ENCODE measurements at places on chromosomes 12 and 14.

GRCh38 chr14:91693346-91693745, 38.5 kb downstream of the CATSPERB start:
- no peak for DNase-seq

GRCh38 chr12:52010152-52010622, 3.4 kb downstream of the TAMALIN start:
- DNase-seq, result no peak

DNA sequence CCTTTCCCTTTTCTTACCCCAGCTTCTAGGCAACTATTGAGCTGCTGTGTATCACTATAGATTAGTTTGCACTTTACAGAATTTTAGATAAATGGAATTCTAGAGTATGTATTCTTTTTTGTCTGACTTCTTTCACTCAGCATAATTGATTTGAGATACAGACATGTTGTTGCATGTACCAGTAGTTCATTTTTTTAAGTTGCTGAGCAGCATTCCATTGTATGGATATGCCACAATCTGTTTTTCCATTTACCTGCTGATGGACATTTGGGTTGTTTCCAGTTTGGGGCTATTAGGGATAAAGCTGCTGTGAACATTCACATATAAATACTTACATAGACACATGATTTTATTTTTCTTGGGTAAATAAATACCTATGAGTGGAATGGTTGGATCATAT, 135.7 kb downstream of the IGF1 start:
- DNase-seq, result no peak

DNA sequence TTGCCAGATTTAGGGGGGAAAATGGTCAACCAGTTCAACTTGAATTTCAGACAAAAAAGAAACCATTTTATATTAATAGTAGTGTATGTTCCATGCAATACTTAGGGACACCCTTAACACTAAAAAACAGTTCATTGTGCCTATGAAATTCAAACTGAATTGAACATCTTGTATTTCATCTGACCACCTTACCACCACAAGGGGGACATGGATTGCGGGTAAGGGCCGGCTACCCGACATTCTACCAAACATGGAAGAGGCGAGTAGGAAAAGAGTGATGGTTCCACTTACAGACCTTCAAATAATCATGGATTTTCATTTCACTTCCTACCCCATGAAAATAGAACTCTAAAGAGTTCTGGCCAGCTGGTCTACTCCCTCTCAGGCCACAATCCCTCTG, 10.3 kb upstream of the STK38L start:
- no peak for DNase-seq

GRCh38 chr12:67388331-67389138, 119.4 kb downstream of the CAND1 start:
- DNase-seq, result no peak

- DNase-seq, result no peak
Observed at GRCh38 chr12:87801860-87802720, 227.1 kb downstream of the C12orf50 start.

- DNase-seq, result no peak
Observed at GRCh38 chr14:37591311-37591940, 3.6 kb downstream of the FOXA1 start.

DNA sequence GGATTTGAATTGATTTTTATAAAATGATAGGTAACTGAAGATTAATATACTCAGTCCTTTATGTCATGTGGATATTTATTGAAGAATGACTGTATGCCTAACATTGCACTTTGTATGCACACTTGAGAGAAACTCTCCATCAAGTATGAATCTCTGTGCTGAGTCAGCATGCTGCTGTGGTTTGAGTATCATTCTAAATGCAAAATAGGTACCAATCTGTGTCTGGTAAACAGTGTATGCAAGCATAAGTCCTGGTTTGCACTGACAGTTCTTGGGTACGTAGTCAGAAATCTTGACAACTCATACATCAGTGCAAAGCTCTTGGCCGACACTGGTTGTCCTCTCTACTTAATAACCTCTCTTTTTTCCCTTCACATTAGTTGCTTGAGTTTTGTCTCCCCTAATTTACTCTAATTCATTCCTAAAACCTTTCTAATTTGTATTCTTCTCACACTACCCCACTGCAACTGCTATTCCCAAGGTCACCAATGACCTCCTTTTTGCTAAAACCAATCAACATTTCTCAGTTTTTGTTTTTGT, 21.8 kb downstream of the MGAT4C start:
- no peak for DNase-seq

GRCh38 chr12:124080649-124081048, 107.6 kb downstream of the ZNF664 start:
- no peak for DNase-seq

GRCh38 chr12:112792301-112792700, 753 bp downstream of the RPH3A start:
- DNase-seq, result no peak

DNA sequence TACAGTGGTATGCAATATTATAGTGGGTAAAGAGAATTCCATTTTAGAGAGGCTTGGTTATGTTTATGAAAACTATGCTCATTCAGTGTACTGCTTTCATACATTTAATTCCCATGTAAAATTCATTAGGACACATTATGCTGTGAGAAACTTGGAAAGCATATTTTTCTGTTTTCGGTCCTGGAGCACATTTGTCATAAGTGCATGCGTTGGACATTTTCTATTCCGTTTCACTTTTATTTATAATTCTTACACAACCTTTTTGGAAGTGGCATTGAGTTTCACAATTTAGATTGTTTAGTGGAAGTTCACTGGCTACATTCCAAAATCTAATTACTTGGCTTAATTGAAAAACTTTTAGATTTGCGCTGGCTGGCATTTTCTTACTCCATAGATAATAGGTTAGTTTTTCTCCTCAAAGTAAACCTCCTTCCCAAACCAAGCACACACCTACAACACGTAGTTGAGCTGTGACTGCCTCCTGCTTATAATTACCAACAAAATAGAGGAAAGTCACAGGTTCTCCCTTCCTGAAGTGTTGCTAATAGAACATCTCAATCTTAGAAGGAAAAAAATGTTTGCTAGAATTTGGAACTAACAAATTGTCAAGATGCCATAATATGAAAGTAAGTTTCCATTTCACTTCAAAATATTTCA, 938.5 kb downstream of the TRHDE start:
- DNase-seq, result no peak

DNA sequence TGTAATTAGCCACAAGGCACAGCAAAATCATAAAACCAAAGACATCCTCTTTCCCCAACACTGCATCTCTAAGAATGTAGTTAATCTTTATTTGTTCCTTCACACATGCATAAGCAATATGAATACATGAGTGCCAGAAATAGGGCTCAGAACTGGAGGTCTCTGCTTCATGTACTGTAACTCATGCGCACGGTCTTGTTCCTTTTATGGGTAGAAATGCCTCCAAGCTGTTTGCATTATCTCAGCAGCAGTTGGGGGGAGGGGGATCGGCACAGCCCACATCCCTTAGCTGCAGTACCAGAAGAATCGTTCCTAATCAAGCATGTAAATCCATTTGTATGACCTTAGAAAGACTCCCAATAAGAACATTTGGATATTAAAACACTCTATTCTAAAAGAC, 20.0 kb downstream of the RHOJ start:
- no peak for DNase-seq

- no peak for DNase-seq
Observed at GRCh38 chr14:100782516-100783320, 43.2 kb upstream of the MEG3 start.

DNA sequence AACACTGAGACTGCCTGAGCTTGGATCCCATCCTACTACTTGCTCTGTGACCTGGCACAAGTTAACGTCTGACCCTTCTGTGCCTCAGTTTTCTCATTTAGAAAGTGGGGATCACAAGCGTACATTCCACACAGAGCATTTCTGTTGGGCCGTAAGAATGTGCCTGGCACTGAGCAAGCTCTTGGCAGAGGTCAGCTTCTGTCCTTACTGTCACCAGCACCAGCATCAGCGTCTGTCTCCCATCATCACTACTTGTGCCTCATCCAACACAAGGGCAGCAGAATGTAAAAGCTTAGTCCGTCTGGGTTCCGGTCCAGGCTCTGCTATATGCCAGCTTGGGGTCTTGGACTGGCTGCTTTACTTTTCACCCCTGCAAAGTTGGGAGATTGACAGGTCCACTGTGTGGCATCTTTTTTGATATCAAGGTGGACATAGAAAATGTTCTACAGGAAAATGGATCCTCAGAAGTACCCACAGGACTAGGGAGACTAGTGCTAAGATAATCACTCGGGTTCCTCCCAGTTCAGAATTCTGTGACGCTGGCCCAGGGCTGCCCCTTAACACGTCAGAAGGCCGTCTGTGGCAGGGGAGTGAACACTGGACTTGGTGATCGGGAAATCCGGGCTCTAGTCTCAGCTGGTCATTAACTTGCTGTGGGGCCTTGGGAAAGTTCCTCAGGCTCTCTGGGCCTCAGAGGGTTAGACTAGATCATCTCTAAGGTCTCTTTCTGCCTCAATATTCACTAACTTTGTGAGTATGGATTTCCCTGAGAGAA, 65.9 kb downstream of the CACNA1C start:
- DNase-seq, result no peak

DNA sequence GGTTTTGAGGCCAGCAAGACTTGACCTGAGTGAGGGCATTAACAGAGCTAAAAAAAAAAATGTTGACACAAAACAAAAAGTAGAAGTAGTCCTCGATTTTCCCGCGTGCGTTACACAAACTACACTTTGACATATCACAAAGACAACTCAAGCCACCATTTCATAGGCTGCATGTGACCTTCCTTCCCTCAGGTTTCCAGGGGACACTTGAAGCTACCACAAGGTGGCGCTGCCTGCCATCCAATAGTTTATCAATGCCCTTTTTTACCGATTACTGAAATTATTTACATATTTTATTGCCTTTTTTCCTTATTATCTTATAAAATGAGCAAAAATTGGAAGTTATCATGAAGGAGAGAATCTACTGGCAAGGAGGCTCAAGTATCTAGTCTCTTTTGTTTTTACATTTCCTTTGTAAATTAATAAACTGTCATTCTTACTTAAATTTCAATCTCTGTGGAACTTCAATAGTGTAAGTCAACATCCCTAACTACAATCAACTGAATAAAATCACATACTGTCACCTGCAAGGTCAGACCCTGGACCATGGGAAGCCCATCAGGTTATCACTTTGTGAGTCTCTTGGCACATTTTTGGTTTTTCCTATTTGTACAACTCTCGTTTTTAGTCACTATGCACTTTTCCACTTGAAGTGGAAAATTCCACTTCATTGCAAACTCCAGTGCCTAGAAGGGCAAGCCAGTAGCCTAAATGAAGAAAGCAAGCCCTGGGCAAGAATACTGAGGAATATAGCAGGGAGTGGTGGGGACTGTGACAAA, 84.6 kb upstream of the CPSF6 start:
- peak; percentile 82 for DNase-seq

DNA sequence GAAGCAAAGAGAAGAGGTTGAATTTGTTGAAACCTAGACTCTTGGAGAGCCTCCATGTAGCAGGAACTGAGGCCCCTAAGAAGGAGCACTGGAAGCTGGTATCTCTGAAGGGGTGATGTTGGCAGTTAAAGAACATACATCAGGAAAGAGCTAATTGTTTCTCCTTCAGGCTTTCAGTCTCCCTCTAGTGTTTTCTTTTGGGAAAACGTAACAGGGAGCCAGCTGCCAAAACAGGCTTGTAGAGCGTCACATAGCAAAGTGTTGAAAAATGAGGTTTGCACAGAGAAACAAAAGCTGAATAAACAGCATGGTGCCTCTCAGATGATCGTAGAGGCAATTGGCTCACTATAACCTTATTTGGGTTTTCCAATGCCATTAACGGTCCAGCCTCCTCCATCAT, 46.9 kb upstream of the CAND1 start:
- no peak for DNase-seq

DNA sequence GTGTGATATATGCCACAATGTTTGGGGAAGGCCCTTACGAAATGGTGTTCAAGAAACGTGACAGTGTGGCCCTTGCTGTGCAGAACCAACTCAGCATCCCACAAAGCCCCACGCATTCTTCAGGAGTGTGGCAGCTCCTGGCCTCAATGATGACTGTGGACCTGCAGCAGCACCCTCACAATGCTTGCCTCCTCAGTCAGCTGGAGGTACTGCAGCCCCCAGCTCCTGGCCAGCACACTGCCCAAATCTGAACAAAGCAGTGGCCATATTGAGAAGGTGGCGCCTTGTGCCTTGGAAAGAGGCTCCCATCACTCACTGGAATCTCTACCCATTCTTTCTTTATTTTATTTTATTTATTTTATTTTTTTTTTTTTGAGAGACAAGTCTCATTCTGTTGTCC, 10.4 kb downstream of the POLE2 start:
- DNase-seq, result no peak

GRCh38 chr14:90677484-90678050, 138.7 kb downstream of the TTC7B start:
- DNase-seq, result no peak

GRCh38 chr12:124566997-124567672, at the start of gene NCOR2:
Gene NCOR2, minus strand, starts transcription at chr12:124567612. Its CDS starts 72,361 bp downstream, at chr12:124495251.
- peak; percentile 45 for DNase-seq

DNA sequence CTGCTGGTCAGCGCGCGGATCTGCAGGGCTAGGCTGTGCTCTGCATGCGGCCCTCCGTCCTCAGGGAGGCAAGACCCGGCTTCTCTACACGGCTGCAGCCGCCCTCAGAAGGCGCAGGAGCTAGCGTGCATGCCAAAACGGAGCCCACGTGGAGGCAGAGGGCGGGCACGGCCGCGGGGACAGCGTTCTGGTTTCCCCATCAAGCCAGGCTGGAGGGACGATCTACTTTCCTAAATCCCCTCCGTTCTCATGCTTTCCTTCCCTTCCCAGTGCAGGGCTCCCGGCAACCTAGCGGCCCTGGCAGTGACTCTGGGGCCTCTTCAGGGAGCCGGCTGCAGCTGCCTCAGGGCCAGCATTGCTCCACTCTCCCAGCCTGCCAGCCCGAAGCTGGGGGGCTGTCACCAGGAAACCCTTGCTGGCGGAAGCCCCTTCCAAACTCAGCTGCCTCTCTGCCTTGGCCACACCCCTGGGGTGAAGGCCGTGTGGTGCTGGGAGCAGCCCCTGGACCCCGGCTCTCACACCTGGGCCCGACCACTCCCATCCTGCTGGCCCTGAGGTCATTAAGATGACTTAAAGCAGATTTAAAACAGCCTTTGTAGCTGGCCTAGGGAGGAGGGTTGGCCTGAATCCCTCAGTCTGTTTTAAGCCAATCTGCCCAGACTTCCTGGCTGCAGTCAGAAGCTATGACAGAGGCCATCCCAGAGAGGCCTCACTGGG, 9.2 kb upstream of the GOLGA3 start:
- no peak for DNase-seq

GRCh38 chr14:78637489-78637888, 467.3 kb downstream of the NRXN3 start:
- no peak for DNase-seq

DNA sequence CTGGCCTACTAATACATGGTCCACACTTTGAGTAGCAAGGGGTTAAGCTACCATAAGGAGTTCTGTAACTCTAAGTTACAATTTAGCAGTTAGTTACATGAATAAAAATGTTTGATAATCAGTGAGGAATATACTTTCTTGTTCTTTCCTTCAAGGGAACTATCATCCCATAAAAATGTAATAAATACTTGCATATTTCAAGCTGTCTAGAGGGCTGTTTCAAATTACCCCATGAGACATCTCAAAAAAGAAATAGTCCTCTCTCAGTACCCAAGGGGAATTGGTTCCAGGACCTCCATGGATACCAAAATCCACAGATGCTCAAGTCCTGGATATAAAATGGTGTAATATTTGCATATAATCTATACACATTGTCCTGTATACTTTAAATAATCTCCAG, 48.7 kb upstream of the GNG2 start:
- DNase-seq, result no peak

Measured in activated CD4-positive, alpha-beta T cell treated with anti-CD3 and anti-CD28 coated beads, Interleukin-2, amount 50 U/mL, for 1 hour (primary cell).